ENCODE measurements at places on chromosomes 1 and 21. TPM values are rescaled to one million over a fixed set of nuclear protein-coding genes. Genes with fewer than 3 reads are reported as not detected.

GRCh38 chr1:113551728-113552127 is 161.4 kb downstream of the MAGI3 start:
- no peak for DNase-seq

GRCh38 chr1:95733031-95733430 is 499.0 kb downstream of the RWDD3 start:
- DNase-seq: no peak

DNA sequence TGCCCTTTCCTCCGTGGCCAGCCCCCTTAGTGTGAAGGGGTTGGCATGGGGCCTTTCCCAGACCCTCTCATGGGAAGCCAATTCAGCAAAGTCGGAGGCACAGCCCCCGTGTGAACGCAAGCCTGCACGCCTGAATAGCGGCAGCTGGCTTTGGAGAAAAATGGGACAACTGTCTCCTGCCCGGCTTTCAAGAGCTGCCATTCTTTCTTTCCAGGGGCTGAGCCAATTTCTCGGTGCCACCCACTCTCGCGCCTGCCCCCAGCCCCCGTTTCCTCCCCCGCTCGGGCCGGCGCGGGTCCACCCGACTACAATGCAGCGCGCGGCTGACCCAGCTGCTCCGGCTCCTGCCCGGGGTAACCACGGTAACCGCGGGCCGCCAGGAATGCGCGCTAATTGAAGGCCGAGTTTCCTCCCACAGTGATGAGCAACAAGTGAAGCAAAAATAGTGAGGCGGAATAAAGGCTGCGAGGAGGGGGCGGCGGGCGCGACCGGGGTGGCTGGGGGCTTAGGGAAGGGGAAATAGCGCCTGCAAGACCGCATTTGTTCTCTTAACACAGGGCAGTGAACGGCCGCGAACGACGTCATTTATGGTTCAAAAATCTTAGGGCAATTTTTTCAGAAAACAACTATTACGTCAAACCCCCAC is 27.8 kb downstream of the ILDR2 start:
- DNase-seq: no peak

DNA sequence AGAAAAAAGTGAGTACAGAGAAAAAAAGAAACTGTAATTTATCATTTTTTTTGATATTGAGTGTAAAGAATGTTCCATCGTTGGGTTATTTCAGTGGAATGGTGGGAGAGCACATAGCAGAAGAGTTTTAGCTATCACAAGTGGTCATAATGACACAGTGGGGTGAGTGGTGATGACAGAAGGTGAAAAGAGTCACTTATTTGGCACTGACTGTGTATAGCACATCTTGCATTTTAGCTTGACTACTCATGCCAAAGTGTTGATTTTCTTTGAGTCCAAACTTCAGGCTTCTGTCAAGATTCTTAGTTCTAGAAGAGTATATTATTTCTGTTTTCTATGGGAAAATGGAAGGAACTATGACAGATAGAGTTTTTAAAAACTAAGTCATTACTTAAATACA is 261.2 kb downstream of the GRIK1 start:
- no peak for DNase-seq

DNA sequence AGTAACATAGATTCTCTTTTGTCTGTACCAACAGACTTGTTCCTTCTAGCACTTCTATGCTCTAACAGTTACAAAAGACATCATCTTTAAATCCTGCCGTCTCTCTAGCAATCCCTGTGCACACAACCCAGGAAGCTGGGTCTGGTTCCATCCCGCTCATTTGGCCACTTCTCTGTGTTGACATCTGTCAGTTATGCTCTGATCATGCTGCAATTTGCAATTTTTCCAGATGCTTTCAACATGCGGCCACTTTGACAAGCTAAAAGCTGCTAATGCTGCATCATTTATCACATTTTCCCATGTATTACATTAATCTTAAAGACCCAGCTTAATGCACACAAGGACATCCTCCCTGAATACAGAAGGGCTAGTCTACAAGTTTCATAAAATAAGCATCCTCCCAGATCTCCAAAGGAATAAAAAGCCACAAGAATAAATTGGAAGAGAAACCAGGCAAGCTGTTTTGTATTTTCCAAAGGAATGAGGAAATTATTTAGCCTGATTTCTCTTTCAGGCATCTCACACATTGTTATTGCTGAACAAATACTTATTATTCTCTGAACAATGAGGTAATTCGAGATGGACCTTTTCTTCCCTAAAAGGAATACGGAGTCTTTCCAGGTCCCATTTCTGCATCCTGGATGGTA is 19.0 kb upstream of the LRRC52 start:
- no peak for DNase-seq

Gene CLCA4
- not detected for total RNA-seq

Measured in tibial nerve (tissue), 4 donors.